ENCODE measurements at places on chromosomes 6 and 20. TPM values are rescaled to one million over a fixed set of nuclear protein-coding genes. Genes with fewer than 3 reads are reported as not detected.

SGK2 gene
- total RNA-seq: 0.89 TPM

- DNase-seq: no peak
These were observed 586.0 kb upstream of the CHD6 start for GRCh38 chr20:42204109-42204660.

ZCCHC3 gene
- total RNA-seq: 10.3 TPM

TMX4 gene
- 162 TPM for total RNA-seq

CDYL gene
- 33.2 TPM for total RNA-seq

DNA sequence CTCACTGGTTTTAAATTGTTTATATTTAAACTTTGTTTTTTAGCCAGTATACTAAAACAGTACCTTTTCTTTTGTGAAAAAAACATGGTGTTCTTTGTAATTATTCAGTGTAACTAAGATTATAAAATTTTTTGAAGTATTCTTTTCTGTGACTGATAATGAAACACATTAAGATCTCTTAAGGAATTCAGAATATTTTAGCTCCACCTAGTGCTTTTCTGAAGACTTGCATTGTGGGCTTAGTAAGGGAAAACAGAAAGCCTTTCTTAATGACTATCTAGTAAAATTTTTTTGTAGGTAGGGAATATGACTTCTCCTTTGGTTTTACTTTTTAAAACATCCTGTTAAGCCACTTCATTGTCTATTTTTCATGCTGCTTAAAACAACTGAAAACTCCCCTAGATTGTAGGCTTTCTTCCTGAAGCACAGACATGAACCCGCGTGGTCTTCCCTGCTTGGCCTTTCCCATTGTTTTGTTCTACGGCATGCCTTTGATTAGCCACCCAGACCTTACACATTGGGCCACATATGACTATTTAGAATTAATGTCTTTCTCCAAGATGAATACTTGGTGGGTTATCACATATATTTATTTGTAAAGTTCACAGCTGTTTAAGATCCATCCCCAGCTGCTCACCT is 72.1 kb downstream of the AFDN start:
- DNase-seq: no peak

- no peak for DNase-seq
These were observed at the start of gene BTN1A1 for GRCh38 chr6:26500102-26500501. Gene BTN1A1, plus strand, starts transcription at chr6:26500303. Its CDS starts 984 bp downstream, at chr6:26501287.

CABLES2 gene
- total RNA-seq: 5.6 TPM

Measured in heart right ventricle (tissue), 16 donors.